Endothelial cell of umbilical vein (primary cell): ENCODE measurements at places on chromosomes 6 and 20.
A peak's percentile ranks its signal among the peaks of the same experiment; 100 is the strongest.

DNA sequence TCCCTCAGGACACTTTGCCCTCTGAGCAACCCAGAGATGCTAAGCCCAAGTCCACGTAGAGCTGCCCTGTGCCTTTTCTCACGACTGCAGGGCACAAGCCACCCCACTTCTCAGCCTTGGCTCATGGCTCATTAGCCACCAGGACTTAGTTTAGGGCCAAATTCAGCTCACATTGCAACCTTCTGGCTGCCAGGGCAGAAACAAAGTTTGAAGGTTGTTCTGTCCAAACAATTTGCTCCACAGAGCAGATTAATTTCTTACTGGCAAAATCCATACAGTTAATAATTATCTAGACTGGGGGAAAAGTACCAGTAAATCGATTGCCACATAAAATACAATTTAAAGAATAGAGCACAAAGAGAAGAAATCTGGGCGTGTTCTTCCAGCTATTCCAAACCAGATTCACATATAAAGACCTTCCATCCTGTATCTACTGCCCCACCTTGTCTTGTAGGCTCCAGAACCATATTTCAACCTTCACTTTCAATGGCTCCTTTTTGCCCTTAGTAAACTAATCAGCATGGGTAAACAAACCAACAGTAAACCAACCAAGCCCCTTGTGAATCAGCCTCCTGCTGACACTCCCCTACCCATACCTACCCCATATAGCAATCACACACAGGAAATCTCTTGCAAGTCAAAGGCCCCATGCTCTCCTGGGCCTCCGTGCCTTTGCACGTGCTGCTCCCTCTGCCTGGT is 101.9 kb downstream of the QRSL1 start:
- no peak for DNase-seq

GRCh38 chr6:14743474-14744211 is 502.2 kb upstream of the JARID2 start:
- DNase-seq, result no peak

GRCh38 chr6:153043719-153044118 is 41.2 kb upstream of the MTRF1L start:
- no peak for DNase-seq

- DNase-seq, result no peak
Observed at GRCh38 chr6:15260099-15260821, 14.4 kb downstream of the JARID2 start.

GRCh38 chr6:85360794-85361642 is 88.9 kb upstream of the NT5E start:
- DNase-seq, result peak; percentile 70

GRCh38 chr6:90219209-90219985 is 77.2 kb downstream of the BACH2 start:
- peak; percentile 70 for DNase-seq

DNA sequence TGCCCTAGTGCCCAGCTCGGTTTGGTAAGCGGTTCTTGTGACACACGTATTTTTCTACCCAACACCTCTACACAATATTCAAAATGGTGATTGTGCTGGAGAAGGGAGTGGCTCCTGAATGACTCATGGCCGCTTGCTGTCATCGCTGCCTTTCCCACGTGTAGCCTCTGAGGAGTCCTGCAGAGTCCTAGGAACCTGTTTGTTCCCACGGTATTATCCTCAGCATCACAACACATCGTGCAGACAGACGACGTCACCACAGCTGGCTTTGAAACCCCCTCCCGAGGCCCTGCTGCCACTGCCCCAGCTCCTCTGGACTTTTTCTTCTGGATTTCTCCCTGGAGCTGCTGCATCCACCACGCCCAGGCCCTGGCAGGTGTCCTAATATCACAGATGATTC is 353.5 kb downstream of the SMOC2 start:
- no peak for DNase-seq

GRCh38 chr6:30727920-30728553 is 7.9 kb downstream of the TUBB start:
- peak; percentile 26 for DNase-seq

- DNase-seq, result no peak
Observed at GRCh38 chr6:54248319-54248718, 59.9 kb upstream of the TINAG start.
